Fibroblast of the aortic adventitia (primary cell): ENCODE measurements at places on chromosomes 6 and 20. TPM values are rescaled to one million over a fixed set of nuclear protein-coding genes. Genes with fewer than 3 reads are reported as not detected.

DNA sequence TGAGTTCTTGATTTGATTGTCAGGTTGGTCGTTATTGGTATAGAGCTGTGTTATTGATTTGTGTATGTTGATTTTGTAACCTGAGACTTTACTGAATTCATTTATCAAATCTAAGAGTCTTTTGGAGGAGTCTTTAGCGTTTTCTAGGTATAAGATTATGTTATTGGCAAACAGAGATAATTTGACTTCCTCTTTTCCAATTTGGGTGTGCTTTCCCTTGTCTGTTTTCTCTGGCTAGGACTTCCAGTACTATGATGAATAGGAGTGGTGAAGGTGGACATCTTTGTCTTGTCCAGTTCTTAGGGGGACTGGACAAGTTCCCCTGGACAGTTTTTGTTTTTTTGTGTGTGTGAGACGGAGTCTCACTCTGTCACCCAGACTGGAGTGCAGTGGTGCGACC lies 17.4 kb downstream of the HLA-DOA start:
- DNase-seq: no peak

DNA sequence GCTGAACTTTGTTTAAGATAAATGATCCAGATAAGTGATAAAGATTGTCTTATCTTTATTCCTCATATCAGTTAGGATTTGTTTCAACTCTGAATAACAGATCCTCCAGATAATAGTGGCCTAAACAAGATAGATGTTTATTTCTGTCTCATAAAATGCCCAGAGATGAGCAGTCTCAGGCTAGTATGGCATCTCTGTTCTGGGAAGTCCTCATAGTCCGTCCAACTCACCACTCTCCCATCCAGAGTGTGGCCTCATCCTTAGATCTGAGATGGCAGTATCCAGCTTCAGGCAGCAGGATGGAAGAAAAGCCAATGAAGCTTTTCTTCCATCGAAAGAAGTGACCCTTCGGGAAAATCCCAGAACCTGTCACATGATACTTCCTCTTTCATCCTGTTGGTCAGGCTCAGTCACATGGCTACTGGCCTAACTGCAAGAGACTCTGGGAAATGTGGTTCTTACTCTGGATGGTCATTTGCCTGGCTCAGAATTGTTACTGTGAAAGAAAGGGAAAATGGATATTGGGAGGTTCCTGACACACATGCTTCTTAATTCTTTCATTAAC lies 29.4 kb upstream of the TAGAP start:
- peak; percentile 58 for DNase-seq

GRCh38 chr6:89966228-89966544 lies 71.9 kb downstream of the GJA10 start:
- no peak for DNase-seq

DNA sequence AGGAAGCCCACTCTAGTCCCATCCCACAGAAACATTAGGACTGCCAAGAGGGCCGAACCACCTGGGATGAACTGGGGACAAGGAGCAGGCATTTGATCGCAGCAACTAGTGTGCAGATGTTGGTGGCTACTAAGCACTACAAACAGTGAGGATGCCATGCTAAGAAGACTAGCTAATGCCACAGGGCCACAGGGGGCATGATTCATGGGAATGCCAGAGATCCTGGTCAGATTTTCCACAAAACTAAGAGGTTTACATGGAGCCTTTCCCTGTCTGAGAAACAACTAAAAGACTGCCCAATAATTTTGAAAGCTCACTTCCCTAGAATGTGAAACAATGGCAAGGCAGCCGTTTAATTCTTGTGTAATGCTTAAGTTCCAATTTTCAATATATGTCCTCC lies 375.9 kb upstream of the PTCHD4 start:
- peak; percentile 0 for DNase-seq

DNA sequence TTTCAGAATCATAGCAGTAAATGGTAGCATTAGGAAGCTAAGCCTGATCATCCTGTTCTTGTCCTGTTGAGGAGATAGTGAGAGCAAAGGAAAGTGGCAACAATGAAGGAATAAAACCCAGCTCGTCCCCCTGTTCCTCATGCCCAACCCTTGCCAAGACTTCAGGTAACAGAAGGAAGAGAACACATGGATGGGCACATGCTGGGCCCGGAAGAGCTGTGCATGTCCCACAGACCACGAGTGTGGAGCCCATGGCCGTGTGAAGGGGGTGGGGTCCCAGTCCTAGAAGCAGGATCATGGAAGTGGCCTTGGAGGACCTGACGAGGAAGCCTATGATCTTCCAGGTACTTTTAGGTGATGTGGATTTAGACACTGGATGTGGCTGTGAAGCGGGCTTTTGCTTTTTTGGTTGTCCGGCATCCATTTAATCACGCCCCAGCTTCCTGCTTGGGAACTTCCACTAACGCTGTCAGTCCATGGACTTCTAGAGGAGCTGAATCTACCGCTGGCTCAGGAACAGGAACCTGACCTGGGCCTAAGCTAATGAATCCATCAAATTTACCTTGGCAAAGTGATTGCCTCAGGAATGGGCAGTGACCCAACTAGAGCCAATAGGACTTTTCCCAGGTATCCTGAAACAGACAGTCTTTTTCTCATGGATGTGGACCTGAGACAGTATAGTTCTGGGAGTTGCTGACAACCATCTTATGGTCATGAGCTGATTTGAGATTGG lies 79.3 kb upstream of the ARMC2 start:
- DNase-seq: no peak

GRCh38 chr20:63274381-63275228 lies 2.0 kb downstream of the ARFGAP1 start:
- no peak for DNase-seq

- no peak for DNase-seq
Observed at GRCh38 chr20:37968841-37969401, 64.3 kb downstream of the TTI1 start.

DNA sequence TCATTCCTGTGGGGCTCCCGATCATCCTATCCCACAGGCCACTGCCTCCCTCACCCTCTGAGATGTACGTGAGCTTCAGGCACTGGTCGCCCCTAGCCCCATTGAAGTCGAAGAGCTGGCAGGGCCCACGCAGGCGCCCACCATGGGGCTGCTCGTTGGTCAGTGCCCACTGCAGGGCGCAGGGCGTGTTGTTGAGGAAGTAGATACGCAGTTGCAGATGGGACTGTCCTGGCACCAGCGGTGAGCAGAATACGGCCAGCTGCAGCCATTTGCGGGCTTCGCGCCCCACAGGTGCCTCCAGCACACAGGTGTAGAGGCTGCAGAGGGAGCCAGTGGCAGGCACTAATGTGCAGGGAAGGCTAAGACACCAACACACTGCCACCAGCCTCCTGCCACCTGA lies 6.2 kb downstream of the UNC5CL start:
- DNase-seq: no peak

DNA sequence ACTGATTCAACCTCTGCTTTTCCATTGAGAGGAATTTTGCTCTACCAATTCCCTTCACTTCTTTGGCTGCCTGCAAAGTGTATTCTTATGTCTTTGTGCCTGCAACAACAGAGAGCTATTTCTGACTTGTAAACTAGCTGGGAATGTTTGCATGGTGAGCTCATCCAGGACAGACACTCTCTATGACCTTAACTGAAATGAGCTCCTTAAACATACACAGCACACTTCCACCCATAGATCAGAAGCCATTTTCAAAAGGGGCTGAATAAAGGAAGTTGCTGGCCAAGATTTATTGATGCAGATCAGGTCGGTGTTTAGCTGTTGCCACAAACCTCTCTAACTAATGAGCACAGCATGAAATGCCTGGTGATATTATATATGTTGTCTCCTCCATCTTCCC lies 377.7 kb downstream of the BTBD9 start:
- DNase-seq: peak; percentile 79

DNA sequence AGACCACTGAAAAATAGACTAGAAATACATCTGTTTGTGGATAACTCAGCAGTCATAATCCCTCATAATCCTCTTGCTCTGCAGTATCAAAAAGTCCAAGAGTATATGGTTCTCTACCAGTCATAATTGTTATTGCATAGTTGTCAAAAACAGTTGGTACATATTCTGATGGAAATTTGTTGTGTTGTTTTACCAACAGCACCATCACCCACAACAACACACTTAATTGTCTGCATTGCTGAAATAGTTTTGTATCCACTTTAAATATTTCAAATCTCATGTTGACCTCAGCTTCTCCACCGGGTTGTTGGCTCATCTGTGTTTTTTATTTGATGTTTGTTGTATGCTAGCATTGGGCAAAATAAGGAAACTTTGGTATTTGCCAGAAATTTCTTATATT lies 39.4 kb downstream of the ITCH start:
- no peak for DNase-seq

DNA sequence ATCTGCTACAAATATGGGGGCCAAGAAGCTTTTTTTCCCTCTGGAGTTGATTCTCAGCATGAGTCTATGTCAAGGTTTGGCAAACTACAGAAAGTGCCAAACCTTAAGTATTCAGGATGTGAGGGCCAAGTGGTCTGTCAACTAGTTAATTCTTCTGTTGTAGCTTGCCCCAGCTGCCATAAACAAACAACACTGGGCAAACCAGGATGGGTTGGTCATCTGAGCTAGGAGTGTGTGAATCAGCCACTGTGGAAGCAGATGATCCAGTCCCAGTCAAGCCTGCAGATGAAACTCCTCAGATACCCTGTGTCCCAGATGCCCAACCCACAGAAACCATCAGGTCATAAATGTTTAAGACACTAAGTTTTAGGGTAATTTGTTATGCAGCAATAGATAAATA lies 103.0 kb upstream of the MOCS1 start:
- no peak for DNase-seq

- no peak for DNase-seq
Observed at GRCh38 chr6:119609865-119610264, 260.3 kb upstream of the MAN1A1 start.

- no peak for DNase-seq
Observed at GRCh38 chr6:51105357-51105756, 286.7 kb downstream of the TFAP2B start.

DNA sequence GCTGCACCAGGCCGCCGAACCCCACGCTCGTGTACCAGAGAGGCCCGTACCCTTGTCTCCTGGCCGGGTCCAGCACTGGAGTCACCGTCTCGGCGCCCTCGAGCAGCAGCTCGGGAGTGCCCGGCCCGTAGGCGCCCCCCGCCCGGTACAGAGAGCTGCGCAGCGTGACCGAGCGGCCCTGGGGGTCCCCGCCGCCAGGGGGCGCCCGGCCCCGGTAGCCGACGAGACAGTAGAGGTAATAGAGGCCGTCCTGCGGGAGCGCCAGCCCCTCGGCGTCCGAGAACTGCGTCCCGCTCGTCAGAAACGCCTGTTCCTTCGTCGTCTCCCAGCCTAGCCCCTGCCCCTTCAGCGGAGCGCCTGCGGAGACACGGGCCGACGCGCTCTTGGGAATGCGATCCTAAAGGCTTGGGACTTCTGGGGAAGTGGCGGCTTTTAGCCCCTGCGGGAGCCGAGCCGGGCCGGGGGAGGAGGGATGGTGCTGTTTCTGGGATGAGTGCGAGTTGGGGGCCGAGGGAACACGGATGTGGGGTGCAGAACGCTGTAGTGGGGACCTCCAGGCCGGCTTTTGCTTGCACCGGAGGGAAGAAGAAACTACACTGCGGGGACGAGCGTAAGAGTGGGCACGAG lies 1.3 kb downstream of the LTB start:
- DNase-seq: peak; percentile 73

DNA sequence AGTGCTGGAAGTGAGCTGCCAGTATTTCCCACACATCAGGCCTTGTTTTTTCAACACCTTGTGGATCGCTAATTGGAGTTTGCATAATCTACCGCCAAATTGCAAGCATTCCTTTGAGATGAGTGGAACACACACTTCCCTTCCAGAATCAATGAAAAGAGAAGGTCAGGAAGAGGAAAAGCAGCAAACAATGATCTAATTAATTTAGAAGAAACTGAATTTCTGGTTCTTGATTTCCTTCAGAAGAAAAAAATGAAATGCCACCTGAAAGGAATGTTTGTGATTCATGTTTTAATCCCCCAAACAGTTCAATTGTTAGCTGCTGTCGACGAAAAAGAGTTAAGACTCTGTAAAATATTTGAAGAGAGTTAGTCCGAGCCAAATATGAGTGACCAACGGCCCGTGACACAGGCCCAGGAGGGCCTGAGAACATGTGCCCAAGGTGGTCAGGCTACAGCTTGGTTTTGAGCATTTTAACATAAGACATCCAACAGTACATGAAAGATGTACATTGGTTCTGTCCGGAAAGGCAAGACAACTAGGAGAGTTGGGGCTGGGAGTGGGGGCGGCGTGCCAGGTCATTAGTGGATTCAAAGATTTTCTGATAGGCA lies 182.3 kb downstream of the MTFR2 start:
- peak; percentile 53 for DNase-seq

- DNase-seq: no peak
Observed at GRCh38 chr20:3876676-3877075, 12.5 kb upstream of the PANK2 start.

DNA sequence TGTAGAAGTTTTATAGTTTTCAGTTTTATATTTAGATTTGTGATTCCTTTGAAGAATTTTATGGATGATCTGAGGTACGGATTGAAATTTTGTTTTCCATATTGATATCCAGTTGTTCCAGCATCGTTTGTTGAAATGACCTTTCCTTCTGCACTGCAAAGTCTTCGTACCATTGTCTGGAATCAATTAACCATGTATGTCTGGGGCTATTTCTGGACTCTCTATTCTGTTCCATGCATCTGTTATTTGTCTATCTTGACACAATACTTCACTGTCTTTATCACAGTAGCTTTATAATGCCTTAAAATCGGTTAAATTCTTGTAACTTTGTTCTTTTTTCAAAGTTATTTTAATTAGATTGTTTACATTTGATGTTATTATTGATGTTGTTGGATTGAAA lies 154.9 kb downstream of the FARS2 start:
- DNase-seq: no peak

DNA sequence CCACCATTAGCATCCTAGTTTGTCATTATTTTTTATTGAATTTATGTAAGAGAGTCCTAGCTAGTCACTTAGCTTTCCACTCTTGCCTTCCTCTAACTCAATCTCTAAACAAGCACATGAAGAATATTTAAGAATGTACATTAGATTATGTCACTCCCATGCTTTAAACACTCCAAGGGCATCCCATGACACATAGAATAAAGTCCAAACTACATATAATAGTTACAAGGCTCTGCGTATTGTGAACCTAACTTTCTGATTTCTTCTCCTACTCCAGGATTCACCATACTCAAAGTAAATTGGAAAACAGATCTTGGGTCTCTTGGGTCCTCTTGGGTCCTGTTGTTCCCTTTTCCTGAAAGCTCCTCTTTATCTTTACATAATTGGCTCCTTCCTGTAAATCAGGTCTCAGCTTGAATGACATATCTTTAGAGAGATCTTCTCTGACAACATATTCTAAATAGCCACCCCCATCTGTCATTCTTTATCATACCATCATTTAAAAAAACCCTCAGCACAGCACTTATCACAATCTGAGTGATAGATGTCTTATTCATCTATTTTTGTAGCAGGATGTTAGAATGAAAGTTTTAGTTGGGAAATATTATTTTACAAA lies 1042.4 kb upstream of the FLRT3 start:
- no peak for DNase-seq

GRCh38 chr6:48110436-48111142 lies 408 bp downstream of the PTCHD4 start:
- peak; percentile 7 for DNase-seq

- no peak for DNase-seq
Observed at GRCh38 chr6:19013026-19013705, 626.0 kb downstream of the RNF144B start.

SERPINB1 gene
- total RNA-seq: 8.6 and 22.1 TPM in 2 replicates

VWA7 gene
- total RNA-seq: 0.36 and 0.90 TPM in 2 replicates

HCRTR2 gene
- not detected in 2 replicates for total RNA-seq

LCA5 gene
- 7.4 and 12.1 TPM in 2 replicates for total RNA-seq

RIPOR3 gene
- 1.6 and 6.5 TPM in 2 replicates for total RNA-seq

PPIL6 gene
- total RNA-seq: 0.65 and 5.8 TPM in 2 replicates

RGS17 gene
- 7.8 and 38.1 TPM in 2 replicates for total RNA-seq

CALHM6 gene
- 0.18 and 1.6 TPM in 2 replicates for total RNA-seq

ADGB gene
- not detected in 2 replicates for total RNA-seq
